ENCODE measurements at places on chromosomes 11 and 22.

DNA sequence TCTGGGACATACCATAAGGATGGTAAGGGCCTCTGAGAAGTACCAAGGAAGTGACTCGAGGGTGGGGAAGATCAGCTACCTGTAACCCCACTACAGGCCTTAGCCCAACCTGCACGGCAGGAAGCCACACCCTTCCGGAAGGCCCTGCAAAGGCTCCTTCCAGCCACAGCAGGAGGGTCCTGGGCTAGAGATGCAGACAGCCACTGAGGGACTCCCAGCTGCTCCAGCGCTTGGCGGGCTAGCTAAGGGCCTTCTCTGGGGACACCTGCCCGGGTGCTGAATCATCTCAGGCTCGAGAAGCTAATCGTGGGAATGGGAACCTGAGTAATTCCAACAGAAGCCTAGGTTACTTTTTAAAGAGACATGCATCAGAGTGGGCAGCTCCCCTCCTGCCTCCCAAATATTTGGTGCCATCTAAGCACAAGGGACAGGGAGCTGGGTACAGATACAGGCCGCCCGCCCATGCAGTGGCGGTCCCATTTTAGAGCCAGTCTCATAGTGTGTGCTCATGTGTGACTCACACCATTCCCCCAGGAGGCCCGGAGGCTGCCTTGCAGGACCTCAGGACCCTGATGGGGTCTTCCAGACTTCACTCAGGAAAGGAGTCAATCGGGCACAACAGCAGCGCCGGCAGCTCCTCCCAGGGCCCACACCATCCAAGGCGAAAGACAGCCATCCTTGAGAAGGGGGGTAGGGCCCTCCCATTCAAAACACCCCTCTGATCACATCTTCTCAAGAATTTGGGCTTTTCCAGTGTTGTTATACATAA is 8.0 kb downstream of the MYH9 start:
- DNase-seq = no peak

GRCh38 chr22:24146194-24146616 is 35.1 kb upstream of the SUSD2 start:
- DNase-seq = no peak

DNA sequence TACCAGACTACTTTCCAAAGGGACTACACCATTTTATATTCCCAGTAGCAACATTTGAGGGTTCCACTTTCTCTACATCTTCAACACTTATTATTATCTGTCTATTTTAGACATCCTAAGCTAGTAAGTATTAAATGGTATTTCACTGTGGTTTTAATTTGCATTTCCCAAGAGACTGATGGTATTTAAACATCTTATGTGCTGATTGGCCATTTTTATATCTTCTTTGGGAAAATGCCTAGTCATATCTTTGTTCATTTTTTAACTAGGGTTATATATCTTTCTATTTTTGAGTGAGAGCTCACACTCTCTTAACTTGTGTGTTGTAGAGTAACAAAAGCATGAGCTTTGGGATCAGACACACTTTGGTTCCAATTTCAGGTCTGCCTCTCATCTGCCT is 73.7 kb downstream of the PRCP start:
- DNase-seq = no peak

DNA sequence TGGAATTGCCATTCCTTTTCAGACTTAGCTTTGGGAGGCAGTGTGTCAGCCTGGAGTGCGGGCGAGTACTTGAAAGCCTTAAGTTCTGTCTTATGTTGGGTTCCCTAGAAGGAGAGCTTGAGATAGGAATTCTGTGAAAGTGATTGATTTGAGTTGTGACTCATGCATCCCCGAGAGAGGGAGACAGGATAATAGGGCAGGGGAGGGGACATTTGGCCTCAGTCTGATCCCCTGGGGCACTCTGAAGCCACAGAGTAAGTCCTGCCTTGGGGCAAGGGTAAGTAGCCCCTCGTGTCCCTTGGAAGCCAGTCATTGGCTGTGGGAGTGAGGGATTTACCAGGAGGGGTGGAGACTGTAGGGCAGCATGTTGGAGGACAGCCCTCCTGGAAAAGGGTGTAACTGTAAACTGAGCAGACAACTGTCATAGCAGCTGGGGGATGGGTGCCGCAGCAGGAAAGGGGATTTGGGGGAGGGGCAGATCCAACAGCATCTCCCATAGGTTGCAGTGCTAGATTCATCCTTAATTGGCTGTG is 44.0 kb downstream of the KIAA1671 start:
- DNase-seq = no peak

- DNase-seq = no peak
These were observed 221.4 kb downstream of the BLID start for GRCh38 chr11:121894581-121894980.

DNA sequence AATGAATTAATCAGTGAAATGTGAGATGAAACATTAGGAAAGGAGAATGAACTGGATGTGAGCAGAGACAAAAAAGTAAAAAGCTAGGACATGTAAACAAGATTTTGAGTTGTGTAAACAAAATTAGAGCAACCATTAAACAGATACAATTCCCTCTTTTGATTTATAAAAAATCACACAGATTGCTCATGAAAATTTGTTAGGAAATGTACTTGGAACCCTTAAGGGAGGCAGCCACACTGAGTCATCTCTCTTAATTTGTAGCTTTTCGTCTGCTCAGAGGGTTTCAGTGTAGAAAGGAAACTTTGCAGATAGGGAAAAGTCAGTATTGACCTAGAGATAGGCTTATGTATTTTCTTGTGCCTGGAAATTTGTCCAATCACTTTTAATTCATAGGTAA is 49.6 kb upstream of the ME3 start:
- no peak for DNase-seq

GRCh38 chr11:130180896-130181294 is 21.3 kb downstream of the ST14 start:
- no peak for DNase-seq

GRCh38 chr11:68050371-68050841 is 11.6 kb downstream of the TCIRG1 start:
- no peak for DNase-seq

GRCh38 chr11:76935042-76935441 is 74.3 kb downstream of the ACER3 start:
- DNase-seq = no peak

DNA sequence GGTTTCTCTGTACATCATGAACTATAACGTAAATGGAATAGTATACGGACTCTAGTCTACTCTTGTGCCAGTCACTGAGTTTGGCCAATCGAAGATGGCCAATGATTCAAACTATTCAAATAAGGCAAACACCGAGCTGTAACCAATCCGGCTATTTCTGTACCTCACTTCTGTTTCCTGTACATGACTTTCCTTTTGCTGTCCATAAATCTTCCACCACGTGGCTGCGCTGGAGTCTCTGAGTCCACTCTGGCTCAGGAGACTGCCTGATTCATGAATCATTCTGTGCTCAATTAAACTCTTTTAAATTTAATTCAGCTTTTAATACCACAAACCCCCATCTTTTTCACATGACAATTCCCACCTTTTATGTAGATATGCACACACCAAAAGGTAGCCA is 1.5 kb upstream of the JAML start:
- DNase-seq = no peak
